ENCODE measurements at places on chromosomes 13 and 19.

- no peak for DNase-seq
Observed at GRCh38 chr19:49336482-49337266, 1.5 kb downstream of the CD37 start.

- no peak for DNase-seq
Observed at GRCh38 chr13:112483299-112483698, 104.7 kb downstream of the TUBGCP3 start.

GRCh38 chr13:108508263-108508662, 121.1 kb upstream of the MYO16 start:
- no peak for DNase-seq

GRCh38 chr19:57829316-57829715, 783 bp upstream of the ZNF587B start:
- no peak for DNase-seq

DNA sequence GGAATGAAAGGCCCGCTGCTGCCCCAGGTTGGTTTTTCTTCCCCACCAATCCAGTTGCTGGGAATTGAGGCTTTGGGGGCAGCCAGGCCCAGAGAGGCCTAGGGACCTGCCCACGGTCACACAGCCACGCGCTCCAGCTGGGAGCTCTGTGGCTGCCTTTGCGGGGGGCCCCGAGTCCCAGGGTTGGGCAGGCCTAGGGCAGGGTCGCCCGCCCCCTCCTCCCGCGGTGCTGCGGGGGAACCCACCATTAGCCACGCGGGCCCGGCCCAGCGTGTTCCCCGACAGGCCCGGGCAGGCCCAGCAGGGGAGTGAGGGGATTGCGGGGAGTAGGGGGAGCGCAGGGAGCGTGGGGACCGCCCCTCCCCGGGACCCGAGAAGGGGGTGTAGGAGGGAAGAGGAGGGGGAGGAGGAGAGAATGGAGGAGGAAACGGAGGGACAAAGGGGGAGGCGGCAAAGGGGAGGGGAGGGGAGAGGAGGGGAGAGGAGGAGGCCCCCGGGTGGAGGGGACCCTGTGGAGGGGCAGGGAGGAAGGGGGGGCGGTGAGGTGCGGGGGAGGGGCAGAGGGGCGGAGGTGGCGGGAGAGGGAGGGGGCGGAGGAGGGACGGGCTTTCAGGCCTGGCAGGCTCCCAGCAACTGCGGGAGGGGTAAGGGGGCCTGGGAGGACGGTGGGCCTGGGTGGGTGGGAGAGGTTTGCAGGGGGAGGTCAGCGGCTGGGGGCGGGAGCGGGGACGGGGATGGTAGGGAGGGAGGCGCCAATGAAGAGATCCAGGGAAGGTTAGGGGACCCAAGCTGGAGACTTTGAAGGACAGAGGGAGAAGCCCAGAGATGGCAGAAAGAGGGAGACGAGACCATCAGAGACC, 12.9 kb upstream of the TLE2 start:
- no peak for DNase-seq

- no peak for DNase-seq
Observed at GRCh38 chr13:77028202-77028601, 1.2 kb upstream of the FBXL3 start.

- no peak for DNase-seq
Observed at GRCh38 chr13:39394796-39395678, 208.0 kb downstream of the LHFPL6 start.

DNA sequence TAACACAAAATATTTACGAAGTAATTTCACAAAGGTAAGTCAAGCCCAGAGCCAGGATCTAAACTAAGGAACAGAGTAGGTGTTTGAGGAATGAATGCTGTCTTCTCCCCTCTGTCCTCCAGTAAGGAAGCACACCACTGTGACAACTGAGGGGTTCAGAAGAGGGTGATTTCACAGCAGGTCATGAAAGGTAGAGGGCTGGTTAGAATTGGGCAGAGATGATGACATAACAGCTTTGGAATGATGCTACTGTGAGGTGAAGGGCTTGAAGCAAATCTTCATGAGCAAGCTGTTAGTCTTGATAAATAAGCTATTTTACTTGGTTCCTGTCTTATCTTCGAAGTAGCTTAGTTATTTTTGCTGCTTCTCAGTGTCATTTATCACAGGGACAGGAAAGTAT, 498.6 kb downstream of the FGF9 start:
- DNase-seq = no peak

DNA sequence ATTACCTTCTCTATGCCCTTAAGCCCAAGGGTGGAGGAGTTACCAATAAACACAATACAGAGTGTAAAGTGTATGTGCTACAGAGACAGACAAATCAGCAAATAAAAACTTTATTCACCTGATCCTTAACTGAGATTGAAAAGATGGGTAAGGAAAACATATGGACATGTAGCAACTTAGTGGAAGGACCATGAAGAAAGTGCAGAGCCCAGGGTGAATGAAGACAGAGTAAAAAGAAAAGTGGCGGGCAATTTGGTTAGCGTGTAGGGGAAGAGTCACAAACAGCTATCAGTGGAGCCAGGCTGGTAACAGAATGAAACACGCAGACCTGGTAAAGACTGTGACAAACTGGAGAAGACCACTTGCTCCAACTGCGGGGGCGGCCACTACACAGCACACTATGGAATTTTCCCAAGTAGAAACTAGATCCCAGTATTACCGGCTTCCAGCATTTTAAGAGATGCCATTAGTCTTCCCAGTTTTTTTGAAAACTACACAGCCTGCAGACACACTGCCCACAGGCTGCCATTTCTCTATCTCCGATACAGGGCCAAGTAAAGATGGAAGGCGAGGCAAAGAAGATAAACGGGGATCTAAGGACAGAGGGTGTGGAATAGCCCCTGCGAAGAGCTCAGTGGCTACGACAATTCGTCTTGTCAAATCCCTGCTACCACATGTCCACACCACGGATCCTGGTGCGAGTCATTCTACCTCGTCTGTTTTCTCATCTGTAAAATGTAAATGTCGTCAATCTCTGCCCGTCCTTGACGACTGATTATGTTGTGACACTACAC, 1.2 kb downstream of the UQCRFS1 start:
- no peak for DNase-seq

GRCh38 chr13:76888421-76888820, 2.2 kb upstream of the KCTD12 start:
- DNase-seq = no peak

- DNase-seq = no peak
Observed at GRCh38 chr13:114067886-114068651, 64.4 kb downstream of the RASA3 start.

DNA sequence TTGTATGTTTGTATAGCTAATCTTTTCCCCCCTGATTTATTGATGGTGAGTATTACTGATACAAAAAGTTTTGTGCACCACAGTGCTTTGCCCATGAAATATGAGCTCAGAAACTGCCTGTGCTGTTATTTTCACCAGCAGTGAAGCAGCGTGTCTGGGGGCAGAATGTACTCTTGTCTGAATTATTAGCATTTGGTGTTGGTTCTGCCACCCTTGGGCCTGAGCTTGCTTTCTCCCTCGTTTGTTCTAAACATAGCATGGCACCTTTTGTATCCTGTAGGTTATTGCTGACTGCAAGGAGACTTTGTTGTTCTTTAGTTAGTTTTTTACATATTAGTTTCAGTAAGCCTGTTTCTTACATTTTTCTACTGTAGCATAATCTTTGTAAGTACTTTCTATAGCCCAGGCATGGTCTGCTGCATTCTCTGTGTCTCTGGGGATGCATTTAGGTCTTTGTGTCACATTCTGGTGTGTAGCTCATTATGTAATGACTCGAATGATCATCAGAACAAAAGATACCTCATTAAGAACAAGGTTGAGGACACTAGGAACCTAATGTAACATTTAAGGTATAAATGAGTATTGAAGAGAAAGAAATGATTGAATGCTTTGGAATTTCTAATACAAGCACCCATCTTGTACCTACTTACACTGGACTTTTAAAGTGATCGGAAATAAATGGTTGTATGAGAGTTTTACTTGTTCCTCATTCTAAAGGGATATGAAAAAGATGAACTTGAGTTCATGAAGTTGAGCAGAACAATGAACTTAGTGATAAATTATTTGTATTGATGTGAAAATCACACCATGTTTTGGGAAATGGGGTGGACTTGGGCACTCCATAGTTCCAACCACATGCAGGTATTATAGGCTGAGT, 50.3 kb upstream of the GPI start:
- DNase-seq = no peak

DNA sequence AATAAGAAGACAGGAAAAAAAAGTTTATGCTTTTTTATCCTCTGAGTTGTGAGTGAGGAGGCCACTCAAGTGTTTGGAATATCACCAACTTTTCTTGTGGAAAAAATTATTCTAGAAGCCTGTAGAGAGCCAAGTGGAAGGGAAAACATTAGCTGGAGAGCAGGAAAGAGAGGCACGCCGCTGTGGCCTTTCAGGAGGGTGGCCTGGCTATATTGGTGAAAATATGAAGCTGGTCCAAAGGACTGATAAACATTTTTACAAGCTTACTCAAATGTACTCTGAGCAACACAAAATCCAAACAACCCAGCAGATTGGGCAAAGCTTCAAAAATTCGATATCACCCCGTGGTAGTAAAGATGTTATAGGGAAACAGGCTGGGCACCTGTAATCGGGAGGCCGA, 2.3 kb upstream of the EIF3G start:
- DNase-seq = no peak

DNA sequence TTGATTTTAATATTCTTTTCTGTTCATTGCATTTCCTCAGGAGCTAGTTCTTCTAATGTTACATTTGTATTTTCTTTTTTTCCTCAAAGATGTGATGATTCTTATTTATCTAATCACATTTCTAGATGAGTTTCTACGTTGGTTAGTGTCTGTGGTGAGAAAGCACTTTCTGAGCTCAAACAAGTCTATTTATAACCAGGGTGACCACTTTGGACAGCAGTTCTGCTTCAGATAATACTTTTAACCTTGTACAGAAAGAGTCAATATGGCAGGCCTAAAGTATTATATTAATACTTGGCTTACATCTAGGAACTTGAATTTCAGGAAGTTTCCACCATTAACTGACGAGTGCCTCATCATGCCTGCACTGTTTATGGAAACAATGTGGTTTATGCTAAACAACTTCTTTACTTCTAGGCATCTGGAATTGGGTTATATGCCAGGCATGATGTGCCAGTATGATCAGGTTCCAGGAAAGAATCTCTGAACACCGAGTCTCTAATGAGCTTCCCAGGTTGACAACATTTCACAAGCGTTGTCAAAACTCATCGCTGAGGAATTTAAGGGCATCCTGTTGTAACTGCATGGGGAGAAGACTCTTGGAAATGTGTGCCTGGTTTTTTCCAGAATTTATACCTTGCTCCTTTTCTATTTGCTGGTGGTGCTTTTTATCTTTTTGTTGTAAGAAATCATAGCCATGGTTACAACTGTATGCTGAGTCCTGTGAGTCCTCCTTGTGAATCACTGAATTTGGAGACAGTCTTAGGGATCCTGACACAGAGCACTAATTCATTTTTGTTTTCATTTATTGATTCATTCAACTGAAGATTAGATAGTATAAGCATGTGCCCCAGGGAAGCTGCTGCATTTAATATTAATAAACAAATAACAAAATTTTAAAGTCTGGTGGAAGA, 344.4 kb upstream of the PCDH9 start:
- DNase-seq = no peak

Data from NCI-H2107 (cell line).